HuH-7.5 (cell line): ENCODE measurements at places on chromosomes 12 and 14.

- DNase-seq = no peak
These were observed 161.8 kb upstream of the IGF1 start for GRCh38 chr12:102642199-102642598.

DNA sequence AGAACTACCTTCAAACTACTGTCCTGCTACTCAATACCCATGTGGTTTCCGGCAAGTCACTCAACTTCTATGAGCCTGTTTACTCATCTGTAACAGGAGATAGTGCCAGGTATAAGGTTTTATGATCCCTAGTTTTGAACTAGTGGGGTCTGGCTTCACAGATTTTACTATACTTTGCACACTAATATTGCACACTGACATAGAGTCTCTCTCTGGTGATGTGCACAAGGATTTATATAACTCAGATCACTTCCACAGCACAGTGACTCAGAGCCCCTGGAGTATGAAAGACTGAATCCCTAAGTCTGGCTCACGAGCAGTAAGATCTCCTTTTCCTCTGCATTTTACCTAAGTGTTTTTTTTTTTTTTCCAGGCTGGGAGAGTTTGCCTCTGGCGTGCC lies 69.7 kb upstream of the SLC38A2 start:
- no peak for DNase-seq

DNA sequence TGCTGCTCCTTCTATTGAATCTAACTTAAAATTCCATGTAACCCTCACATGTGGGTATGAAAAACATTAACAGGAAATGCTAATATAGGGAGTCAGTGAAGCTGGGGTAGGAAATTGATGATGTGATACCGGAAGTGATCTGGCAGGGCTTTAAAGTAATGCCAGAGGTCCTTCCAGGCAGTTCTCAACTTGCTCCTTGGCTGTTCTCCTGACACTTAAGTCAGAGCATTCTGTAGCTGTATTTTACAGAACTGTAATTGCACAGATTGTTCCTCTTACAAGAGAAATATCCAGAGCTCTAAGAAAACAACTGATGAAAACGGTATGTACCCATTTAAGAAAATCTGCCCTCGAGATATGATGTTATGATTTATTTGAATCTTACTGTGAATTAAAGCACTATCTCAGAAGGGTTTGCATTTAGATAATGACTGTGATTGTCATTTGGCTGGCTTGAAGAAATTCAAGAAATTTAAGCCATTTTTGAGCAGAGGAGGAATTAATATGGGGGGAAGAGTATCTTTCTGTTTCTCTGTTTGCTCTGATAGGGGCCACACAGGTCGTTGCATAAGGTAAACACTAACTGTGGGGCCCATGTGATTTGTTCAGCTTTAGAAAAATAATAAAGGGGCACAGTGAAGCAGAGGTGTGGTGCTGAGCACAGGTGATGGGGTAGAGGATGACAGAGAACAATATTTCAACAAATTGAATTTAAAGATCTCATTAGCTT lies 88.4 kb downstream of the BBS10 start:
- DNase-seq = no peak

- DNase-seq = peak; percentile 6
These were observed 745 bp upstream of the NAA30 start for GRCh38 chr14:57389646-57390036.

GRCh38 chr12:5511644-5512600 lies 80.0 kb downstream of the NTF3 start:
- no peak for DNase-seq

DNA sequence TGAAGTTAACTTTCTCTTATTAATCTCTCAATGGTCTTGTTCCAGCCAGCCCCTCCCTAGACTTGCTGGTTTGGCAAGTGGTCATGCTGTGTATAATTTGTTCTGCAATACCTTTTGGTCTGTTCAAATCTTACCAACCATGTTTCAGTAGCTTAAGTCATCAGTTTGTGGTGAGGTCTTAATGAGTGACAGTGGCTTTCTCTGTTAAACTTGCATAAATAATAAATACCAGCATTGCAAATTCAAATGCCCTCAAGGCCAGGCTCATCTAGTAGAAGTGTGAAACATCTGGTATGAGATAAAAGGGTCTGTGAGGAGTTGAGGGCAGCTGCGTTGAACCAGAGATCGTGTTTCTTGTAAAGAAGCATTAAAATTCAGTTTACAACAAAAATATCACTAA lies 319.5 kb downstream of the TMEM117 start:
- no peak for DNase-seq

DNA sequence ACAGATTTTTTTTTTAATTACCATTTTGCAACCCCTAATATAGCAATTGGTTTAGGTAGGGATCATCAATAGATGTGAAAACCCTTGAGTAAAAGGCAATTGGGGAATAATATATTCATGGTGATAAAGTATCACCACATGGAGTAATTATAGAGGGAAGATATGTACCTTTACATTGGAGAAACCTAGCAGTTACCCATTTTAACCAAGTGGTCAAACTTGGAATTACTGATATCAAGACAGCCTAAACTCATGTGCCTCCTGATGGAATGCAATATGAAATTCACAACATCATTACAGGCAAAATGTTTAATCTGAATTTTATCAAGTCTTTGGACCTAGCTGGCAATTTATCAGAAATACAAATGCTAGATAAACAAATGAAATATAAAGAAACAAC lies 6.7 kb upstream of the SLC10A1 start:
- peak; percentile 19 for DNase-seq
